ENCODE measurements at places on chromosomes 11 and 22.

DNA sequence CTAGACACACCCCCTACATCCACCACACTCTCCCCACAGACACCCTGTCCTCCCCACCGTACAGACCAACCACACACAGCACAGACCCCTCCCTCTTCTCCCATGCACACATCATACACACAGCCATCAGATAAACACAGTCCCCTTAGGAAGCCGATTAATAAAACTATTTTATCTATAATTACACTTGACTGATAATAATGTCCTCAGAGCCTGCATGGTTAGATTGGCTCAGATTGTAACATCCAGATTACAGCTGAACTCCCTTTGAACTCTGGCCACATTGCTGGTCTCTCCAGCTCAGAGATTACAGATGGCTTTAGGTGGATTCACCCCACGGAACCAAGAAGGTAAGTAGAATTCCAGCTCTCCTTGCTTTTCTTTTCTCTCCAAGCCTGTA lies 9.5 kb upstream of the ELF5 start:
- DNase-seq: no peak

DNA sequence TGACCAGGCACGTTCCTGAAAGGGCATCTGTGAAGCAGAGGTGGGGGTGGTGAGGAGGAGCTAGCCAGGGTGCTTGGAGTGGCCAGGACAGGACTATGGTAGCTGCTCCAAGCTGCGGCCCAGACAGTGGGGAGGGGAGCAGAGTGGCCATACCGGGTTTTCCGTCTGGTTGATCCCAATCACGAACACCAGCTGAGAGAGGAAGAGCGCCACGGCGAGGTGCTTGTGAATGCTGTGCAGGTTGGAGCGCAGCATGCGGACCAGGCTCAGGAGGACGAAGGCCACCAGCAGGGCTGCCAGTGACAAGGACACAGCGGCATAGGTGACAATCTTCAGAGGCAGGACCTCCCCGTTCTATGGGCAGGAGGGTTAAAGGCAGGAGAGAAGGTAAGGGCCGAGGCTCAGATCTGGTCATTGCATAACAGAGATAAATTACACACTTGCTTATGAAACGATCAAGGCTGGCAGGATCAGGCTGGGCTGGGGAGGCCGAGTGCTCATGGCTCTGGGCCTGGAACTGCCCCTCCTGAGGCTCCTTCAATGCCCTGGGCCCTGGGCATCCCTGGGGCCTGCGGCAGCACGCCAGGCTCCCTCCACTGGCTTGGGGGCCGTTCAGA lies 41.5 kb downstream of the TRMU start:
- DNase-seq: no peak

DNA sequence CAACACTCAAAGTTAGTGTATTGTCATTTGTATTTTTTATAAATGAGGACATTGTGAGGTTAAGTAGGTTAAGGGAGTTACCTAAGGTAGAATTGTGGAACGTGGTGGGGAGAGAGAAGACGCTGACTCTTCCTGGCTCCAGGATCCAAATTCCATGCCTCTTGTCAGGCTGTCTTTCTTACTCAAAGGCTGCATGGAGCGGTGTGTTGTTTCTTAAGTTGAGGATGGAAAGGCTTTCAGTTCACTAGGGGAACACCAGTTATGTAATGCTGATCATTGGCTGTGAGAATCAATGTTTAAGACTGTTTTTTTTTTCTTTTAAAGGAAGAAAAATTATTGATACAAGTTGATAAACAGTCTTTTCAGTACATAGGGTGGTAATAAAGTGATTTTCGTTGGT lies 2.9 kb downstream of the UBE2L3 start:
- DNase-seq: no peak

GRCh38 chr11:115518983-115519628 lies 14.9 kb upstream of the CADM1 start:
- no peak for DNase-seq

DNA sequence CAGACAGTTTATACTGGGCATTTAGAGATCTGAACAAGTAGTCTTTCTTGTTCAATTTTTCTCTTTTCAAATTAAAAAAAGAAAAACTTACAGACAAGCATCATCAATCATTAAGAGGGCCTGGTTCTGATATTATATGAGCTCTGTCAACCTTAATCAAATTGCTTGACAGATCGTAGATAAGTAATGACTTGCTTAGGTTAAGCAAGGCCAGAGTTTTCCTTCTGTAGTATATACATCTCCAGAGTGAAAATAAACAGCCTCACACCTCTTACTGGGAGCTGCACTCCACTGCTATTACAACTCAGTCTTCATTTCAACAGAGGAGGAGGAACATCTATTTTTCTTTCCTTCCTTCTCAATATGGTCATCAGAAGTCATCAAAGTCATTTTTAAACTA lies 13.5 kb downstream of the CDON start:
- no peak for DNase-seq

GRCh38 chr11:130209954-130210854 lies 50.6 kb downstream of the ST14 start:
- DNase-seq: no peak

DNA sequence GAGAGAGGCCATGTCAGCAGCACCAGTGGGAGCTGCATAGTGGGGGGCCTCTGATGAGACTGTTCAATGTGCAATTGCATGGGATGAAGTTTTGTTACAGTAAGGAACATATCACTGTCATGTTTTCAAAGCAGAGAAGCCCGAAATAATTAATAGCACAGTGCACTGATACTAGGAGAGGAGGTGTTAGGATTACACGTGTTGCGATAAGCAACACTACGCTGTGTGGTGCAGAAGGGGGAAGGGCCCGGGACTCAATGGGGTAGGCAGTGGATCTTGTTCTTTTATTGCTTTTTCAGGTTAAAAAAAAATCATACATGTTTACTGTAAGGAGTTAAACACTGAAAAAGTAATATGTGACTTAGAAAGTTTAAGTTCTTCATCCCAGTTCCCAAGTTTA lies 29.2 kb downstream of the TCIRG1 start:
- no peak for DNase-seq

DNA sequence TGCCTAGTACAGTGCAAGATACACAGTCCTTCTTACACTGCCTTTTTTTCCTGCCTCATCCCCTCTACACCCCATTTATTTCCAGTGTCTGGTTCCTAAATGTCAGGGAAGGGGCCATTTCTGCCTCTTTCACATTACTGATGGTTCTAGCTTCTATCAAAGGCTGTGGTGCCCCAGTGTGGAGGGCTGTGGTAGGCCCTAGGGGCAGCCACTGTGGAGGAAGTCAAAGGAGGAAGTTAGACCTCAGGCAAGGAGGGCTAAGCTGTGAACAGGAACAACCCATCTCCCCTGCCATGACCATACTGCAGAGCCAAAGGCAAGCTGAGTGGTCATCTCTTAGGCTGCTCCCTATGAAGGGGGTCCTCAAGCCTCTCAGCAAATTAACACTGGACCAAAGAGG lies 81.9 kb upstream of the CRTAM start:
- peak; percentile 95 for DNase-seq

DNA sequence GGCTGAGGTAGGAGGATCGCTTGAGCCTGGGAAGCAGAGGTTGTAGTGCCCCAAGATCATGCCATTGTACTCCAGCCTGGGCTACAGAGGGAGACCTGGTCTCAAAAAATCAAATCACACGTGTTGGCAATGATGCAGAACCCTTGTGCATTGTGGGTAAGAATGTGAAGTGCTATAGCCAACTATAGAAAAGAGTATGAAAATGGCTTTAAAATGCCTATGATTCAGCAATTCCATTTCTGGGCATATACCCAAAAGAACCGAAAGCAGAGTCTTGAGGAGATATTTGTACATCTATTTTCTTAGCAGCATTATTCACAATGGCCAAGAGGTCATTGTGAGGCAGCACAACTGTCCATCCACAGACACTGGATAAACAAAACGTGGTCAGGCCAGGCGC lies 2.6 kb upstream of the FADS3 start:
- no peak for DNase-seq

DNA sequence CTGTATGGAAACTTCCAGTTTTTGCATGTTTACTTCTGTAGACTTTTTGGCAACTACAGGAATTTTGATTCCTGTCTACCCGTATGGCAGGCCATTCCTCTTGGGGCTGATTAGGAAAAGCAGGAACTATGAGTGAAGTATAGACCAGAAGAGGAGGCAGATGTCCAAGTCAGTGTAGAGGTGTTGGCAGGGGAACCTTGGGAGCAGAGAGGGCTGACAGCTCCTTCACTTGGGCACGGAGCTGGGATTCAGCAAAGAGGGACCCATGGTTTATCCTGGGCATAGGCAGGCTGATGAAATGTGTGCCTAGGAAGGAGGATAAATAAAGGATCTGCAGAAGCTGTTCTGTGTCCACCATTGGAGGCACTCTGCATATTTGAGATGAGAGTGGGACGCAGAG lies 33.1 kb downstream of the TREH start:
- DNase-seq: no peak

DNA sequence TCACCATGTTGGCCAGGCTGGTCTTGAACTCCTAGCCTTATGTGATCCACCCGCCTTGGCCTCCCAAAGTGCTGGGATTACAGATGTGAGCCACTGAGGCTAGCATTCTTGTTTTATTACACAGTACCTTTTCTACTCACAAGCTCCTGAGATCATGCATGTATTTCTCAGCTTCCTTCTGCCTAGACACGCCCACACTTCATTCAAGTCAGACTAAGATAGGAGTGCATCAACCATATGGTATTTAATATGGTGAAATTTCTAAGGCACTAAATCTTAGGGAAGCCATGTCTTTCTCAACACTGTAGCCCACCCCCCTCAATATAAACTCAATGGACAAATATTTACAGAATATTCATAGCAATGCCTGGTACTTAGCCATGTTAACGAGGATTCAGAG lies 62.1 kb downstream of the SLC25A17 start:
- no peak for DNase-seq

GRCh38 chr11:12214751-12215150 lies 104.4 kb downstream of the MICAL2 start:
- no peak for DNase-seq

DNA sequence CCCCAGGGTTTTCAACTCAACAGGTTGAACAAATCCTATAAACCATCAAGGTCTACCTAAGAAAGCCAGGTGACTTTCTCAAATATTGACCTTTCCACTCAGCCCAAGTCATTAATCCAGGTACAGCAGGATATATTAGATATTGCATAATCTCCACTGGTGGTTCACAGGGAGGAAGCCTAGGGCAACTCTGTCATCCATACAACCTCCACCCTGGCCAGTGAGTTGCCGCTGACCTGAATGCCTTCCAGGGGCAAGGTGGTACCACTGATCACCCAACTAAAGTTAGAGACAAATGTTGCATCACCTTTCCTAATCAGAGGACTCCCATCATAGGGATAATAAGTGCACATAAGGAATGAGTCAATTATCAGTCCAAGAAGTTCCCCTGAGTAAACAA lies 22.9 kb downstream of the GUCD1 start:
- no peak for DNase-seq

GRCh38 chr11:119521551-119521950 lies 98.6 kb upstream of the THY1 start:
- no peak for DNase-seq

DNA sequence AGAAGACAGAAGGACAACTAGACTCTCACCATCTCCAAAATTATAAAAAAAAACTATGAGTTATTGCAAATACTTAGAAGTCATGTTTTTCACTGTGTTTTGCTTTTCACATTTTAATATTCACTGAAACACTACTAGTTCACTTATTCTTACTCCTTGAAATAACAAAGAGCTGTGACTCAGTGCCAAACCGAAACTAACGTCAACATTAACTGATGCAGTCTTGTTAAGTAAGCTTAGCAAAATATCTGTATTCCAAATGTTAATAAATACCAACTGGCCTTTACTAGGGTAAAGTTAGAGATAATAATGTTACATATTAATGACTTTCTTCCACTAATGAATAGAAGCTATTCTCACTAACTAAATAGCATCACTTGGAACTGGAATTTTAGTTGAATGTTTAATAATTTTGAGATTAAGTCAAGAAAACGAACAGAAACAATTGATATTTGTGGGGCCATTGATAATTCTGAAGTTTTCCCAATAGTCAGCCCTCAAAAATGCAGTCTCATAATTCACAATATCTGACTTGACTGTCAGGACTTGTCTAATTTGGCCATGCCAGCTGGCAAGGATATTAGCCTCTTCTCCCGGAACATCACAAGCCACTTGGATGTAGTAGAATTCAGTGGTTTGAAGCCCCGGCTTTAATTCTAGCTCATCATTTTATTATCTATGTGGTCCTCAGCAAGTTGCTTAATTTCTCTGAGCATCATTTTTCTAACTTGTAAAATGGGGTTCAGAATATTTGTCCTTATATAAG lies 230.1 kb upstream of the DDI1 start:
- DNase-seq: no peak

- DNase-seq: no peak
These were observed 4.1 kb upstream of the VSIG2 start for GRCh38 chr11:124756033-124756752.

DNA sequence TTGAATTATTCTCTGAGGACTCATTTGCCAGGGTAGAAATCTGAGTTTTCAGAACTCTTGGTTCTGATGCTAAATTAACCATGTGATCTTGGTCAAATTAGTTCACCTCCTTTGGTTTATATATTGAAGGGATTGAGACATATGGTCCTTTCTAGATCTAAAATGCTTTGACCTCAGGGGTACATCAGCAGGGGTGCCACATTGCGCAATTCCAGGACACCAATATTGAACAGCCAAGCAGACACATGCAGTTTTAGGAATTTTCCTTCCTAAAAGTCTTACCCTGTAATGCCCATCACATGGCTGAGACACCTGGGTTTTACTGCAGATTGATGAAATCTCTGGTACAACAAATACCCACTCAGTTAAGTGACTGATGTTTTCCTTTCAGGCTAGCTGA lies 254.4 kb upstream of the NCAM1 start:
- DNase-seq: no peak

DNA sequence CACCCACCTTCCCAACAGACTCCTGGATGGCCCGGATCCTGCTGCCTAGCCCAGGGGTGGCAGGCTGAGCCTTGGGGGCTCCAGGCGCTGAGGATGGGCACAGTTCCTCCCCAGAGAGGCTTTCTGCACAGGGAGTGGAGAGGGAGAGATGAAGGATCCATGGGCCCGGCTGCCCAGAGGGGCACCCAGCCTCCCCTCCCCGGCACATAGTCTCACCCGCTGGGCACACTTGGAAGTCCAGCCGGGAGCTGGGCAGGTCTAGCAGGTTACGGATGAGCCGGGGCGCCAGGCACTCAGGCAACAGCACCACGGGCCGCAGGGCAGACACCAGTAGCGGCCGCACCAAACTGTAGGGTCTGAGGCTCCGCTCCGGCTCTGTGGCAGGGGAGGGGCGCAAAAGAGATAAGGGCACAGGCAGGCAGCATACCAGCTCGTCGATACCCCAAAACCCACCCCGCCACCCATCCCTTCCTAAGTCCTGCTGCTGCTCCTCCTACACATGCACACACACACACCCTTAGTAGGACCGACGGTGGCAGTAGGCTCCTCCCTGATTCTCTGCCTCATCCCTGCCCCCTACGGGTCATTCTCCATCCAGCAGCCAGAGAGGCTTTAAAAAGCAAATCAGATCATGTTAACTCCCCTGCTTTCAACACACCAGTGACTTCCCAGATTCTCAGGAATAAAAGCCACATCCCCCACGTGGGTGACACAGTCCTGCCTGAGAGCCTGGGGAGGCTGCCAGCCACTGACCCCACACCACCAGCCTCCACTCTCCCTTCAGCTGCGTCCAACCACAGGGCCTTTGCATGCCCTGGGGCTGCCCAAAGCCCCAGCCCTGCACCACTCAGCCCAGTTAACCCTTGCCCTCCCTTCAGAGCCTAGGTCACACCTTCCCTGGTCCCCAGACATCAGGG lies 6.5 kb upstream of the MFNG start:
- peak; percentile 57 for DNase-seq
